IMR-90 (cell line): ENCODE measurements at places on chromosomes 1 and 21.

DNA sequence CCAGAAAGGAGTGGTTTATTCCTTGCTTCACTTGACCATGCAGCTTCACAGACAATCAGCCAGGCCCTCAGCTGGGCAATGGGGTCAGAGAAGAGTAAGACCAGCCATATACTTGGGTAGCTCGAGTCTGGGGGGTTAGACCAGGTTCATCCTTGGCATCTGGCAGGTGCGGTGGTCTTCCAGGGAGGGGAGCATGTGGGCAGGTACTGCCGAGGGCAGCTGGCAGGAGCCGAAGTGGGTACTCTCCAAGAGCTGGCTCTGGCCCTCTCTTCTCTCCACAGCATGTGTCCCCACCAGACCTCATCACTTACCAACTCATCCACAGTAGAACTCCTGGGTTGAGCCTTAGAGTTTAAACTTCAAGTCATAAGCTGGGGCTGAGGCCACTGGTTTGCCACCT, 156.8 kb downstream of the FOXD2 start:
- no peak for DNase-seq

DNA sequence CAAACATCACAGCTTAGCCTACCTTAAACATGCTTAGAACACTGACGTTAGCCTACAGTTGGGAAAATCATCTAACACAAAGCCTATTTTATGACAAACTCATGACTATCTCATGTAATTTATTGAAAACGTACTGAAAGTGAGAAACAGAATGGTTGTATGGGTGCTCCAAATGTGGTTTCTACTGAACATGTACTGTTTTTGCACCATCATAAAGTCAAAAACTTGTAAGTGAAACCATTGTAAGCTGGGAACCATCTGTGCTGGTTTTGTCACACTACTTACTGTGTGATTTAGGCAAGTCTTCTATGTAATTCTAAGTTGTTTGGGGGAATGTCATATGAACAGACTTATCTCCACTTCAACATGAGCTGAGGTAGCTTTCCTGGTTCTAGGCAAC, 55.5 kb downstream of the TOR1AIP2 start:
- no peak for DNase-seq

- DNase-seq: no peak
Measured at GRCh38 chr1:61273167-61273705, 190.9 kb downstream of the NFIA start.

DNA sequence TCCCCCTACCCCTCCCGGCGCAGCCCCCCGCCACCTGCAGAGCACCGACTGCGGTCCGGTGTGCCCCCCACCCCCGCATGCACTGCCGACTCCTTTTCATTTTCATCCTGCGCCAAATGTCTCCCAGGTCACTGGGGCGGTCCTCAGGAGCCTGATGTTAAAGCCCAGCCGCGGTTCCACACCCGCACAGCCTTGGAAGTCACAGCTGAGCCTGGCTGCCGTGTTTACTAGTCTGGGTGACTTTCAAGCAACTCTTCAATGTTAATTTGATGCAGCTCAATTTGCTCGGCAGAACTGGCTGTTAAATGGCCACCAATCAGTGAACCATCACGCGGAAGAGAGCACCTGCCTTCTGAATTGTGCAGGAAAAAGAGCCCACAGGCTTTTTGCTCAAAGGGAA, 27.2 kb downstream of the THAP3 start:
- no peak for DNase-seq

GRCh38 chr1:90044346-90044745, 49.4 kb downstream of the ZNF326 start:
- no peak for DNase-seq

GRCh38 chr21:45283035-45283610, 4.6 kb downstream of the POFUT2 start:
- no peak for DNase-seq

DNA sequence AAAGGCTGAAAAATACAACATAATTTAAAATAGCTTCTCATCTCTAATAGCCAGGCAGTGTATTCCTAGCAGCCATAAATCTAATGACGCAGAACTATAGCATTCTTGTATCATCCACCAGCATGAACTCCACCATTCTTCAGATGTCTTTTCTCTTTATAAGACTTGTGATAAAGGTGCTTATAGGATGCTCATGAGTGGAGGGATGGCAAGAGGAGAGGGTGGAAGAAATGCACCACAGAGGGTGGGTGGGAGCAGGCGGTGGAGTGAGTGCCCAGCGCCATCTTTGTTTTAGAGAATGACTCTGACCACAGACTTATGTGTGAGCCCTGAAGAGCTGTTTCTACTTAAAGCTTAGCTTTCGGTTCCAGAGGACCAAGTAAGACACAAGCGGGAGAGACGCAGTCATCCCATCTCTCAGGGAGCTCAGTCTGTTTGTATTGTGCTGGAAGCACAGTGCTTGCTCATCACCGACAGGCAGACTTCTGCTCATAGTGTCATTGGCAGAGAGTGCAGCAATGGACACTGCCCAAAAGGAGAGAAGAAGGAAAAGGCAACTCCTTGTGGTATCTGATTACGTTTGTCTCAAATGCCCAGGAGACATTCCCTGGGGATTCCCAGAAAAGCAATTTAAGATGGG, 65.6 kb downstream of the KCNJ15 start:
- DNase-seq: peak; percentile 63

GRCh38 chr1:160636547-160636946, 10.3 kb downstream of the SLAMF1 start:
- DNase-seq: no peak

DNA sequence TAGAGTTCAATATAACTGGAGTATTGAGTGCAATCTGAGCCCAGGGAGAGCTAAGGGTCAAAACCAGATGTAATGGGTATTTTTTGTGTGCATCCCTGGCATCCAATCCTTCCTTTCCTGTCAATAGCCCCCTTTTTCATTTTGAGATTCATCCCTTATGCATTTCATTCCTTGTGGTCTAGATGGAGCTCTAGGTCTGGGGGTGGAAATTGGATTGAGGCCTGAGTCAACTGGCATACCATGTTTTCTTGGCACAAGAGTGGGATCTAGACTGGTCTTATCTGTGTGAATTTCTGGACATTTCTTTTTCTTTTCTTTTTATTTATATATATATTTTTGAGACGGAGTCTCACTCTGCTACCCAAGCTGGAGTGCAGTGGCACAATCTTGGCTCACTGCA, 67.3 kb upstream of the RAB3GAP2 start:
- no peak for DNase-seq

GRCh38 chr1:44016890-44017400, 14.3 kb downstream of the SLC6A9 start:
- no peak for DNase-seq

DNA sequence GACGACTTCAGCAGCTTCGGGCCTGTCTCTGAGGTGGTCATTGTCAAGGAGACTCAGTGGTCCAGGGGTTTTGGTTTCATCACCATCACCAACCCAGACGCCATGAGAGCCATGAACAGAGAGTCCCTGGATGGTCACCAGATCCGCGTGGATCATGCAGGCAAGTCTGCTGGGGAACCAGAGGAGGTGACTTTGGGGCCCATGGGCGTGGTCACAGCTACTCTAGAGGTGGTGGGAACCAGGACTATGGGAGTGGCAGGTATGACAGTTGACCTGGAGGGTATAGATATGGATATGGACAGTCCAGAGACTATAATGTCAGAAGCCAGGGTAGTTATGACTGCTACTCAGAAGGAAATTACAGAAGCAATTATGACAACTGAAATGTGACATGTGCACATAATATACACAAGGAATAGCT, 19.3 kb upstream of the METTL13 start:
- no peak for DNase-seq

DNA sequence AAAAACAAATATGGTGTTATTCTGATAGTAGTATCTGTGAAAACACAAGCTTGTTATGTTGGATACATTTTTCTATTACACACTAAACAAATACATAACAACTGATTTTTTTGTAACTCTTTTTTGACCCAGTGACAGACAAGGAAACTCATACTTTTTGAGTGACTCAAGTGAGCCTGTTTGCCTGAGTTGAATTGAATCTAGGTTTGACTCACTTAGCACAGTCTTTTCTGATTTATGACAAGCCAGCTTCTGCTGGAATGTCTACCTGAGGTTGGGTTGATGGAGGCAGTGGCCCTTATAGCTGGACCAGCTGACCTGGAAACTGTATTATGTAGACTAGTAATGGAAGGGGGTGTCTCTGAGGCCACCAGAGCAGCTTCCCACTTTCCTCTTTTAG, 4.2 kb upstream of the CLCA4 start:
- DNase-seq: no peak

DNA sequence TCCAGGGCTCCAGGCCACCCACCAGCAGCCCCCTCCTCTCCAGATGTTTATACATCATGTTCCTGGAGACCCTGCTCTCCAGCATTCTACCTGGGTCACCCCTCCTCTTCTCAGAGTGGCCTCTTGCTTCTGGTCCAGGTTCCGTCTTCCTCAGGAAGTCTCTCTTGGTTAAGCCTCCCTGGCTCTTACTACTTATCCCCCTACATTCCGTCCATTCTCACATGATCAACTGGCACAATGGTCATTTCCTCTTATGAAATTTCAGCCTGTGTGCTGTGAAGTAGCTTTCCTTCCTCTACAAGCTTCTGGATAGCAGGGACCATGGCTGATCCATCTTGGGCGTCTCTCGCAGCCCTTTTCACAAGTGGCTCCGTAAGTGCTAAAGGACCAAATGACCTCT, 33.9 kb upstream of the ATP2B4 start:
- peak; percentile 54 for DNase-seq

GRCh38 chr1:9805006-9805508, 18.7 kb downstream of the CLSTN1 start:
- DNase-seq: no peak

GRCh38 chr1:91165033-91165654, 143.3 kb upstream of the ZNF644 start:
- peak; percentile 45 for DNase-seq

GRCh38 chr1:222769181-222769580, 32.2 kb downstream of the FAM177B start:
- no peak for DNase-seq

DNA sequence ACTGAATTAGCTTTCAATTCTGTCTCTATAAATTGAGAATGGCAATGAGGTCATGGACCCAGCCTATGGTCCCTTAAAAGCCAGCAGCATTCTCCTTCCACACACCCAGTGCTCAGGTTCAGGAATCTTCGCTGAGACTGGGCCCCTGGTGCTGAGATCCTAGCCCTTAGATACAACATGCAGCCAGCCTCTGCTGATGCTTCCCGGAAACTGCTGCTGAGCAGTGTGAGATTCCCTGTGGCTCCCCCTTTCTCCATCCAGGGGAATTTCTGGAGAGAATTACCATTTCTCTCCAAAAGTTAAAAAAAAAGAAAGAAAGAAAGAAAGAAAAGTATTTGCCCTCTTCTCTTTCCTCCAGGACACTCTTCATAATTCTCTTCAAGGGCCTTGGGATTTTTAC, 31.7 kb upstream of the RALGPS2 start:
- DNase-seq: peak; percentile 22

GRCh38 chr1:234208791-234209190, 164.5 kb upstream of the COA6 start:
- peak; percentile 34 for DNase-seq

DNA sequence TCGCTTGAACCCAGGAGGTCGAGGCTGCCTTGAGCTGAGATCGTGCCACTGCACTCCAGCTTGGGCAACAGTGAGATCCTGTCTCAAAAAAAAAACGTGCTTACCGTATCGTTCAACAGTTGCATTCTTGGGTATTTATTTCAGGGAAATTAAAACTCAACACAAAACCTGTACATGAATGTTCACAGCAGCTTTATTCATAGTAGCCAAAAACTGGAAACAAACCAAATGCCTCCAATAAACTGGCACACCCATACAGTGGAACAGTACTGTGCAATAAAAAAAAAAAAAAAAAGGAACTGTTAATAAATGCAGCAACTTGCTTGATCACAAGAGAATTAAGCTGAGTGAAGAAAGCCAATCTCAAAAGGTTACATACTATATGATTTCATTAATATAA, 6.7 kb downstream of the KHDRBS1 start:
- no peak for DNase-seq

GRCh38 chr1:108556066-108556465, 3.8 kb upstream of the EEIG2 start:
- DNase-seq: no peak

DNA sequence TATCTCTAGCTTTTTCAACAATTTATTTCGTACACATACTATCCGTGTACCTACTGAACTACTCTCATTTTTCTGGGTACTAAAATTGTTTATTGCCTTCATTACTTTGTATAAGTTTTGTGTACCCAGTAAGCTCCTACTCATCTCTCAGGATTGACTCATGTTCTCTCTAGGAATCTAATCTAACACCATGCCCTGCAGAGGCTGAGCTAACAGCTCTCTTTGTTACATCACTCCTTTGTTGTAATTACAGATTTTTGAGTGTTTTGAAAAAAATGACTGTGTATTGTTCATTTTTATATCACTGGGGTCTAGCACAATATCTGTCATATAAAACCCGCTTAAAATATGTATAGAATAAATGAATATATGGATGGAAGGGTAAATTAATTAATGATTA, 167.1 kb downstream of the ATP6V1G3 start:
- peak; percentile 58 for DNase-seq

- no peak for DNase-seq
Measured at GRCh38 chr1:145719230-145720079, at the start of gene CD160. Gene CD160 (plus strand): TSS chr1:145719499. CDS start chr1:145728328, 8,829 bp downstream.

- no peak for DNase-seq
Measured at GRCh38 chr1:96104506-96104905, 617.1 kb upstream of the PTBP2 start.

DNA sequence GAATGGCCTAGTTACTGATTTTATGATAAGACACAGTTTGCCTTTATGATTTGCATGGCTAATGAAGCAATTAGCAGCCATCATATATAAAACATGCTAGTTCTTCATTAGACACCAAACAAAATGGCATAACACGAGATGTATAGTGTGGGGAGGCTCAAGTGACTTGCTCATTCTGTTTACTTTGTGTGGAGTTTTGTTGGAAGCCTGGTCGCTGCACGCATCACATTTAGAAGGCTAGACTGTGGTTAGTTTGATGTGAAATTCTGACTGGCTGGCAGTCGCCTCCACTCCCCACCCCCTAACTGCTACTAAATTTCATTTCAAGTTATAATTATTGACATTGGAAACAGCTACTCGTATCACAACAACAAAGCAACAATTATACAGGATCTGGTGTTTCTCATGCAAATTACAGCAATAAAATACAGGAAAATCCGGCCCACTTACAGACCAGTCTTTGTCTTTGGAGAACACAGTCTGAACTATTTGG, 356.1 kb downstream of the LMO4 start:
- peak; percentile 72 for DNase-seq

DNA sequence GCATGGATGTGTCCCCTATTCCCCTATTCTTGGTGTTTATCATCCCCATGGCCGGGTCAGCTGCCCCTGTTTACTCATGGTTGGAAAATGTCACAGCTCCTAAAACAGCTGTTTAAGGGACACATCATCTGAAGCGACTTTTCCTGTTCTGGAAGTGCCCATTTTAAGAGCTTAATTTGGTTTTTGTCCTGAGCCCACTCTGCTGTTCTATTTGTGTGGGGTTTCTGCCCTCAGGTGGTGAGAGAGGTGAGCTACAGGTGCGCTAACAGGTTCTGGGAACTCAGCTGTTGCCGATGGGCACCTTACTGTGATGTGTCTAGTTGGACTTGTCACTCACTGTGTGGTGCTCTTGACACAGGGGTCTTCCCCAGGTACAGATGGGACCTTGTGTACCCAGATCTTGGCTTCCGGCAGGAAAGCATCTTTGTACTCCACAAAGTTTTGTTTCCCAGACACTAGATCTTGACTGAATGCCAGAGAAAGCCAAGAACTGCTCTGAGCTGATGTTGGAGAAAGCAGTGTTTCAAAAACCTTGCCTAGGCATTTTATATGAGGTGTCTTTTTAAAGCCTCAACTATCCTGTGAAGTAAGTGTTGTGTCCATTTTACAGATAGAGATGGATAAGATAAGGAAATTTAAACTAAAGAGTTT, 59.0 kb upstream of the CD1D start:
- peak; percentile 46 for DNase-seq
